ENCODE measurements at places on chromosomes 13 and 19.

DNA sequence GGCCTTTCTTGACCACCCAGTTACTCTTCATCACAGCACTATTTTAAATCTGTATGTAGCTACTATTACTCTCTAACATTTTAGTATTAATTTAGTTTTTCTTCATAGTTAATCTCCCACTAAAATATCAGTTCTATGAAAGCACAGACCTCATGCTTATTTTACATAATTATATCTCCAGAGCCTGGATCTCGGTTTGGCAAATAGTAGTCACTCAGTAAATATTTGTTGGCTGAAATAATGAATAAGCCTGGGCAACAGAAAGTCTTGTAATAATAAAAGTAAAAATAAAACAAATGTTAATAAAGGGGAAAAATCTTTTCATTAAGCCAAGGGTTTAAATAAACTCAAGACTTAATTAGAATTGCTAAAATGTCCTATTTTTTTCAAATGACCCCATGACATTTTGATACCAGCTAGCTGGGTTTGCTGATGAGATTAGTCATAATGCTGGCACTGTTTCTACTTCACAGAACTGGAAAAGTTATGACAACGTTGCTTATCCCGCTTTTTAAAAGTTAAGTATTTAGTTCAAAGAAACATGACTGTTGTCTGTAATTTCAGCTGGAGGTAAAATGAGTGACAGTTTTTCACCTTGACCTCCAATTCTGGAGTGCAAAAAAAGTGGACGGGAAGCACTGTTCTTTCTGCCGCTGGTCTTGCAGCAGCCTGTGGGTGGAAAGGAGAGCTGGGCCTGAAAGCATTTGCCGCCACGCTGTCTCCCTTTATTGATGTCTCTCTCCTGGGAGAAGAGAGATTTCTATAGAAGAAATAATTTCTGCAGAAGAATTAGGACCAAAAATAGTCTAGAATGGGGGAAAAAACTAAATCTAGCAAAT, 85.2 kb upstream of the SPATA13 start:
- DNase-seq = no peak

- no peak for DNase-seq
These were observed 25.2 kb upstream of the PDCD5 start for GRCh38 chr19:32555786-32556185.

- DNase-seq = no peak
These were observed 14.0 kb downstream of the WASF3 start for GRCh38 chr13:26571518-26571917.

DNA sequence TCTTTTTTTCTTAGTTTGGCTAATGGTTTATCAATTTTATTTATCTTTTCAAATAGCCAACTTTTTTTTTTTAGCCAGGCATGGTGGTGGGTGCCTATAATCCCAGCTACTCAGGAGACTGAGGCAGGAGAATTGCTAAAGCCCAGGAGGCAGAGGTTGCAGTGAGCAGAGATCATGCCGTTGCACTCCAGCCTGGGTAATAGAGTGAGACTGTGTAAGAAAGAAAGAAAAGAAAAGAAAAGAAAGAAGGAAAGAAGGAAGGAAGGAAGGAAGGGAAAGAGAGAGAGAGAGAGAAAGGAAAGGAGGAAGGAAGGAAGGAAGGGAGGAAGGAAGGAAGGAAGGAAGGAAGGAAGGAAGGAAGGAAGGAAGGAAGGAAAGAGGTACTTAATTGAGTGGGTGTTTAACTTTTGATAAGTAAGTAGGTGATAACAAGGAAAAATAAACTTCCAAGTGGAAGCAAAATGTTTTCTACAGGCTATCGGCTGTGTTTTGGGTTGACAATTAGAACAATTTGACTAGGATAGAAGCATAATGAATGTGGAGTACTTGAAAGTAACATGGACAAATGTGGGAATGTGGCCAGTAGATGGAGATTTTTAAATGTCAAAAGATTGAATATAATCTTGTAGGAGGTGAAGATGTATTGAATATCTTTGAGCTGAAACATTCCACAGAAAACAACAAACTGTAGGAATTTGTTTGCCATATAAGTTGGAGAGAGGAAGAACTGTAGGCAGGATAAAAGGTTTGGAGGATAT, 62.8 kb upstream of the MYO16 start:
- DNase-seq = no peak

DNA sequence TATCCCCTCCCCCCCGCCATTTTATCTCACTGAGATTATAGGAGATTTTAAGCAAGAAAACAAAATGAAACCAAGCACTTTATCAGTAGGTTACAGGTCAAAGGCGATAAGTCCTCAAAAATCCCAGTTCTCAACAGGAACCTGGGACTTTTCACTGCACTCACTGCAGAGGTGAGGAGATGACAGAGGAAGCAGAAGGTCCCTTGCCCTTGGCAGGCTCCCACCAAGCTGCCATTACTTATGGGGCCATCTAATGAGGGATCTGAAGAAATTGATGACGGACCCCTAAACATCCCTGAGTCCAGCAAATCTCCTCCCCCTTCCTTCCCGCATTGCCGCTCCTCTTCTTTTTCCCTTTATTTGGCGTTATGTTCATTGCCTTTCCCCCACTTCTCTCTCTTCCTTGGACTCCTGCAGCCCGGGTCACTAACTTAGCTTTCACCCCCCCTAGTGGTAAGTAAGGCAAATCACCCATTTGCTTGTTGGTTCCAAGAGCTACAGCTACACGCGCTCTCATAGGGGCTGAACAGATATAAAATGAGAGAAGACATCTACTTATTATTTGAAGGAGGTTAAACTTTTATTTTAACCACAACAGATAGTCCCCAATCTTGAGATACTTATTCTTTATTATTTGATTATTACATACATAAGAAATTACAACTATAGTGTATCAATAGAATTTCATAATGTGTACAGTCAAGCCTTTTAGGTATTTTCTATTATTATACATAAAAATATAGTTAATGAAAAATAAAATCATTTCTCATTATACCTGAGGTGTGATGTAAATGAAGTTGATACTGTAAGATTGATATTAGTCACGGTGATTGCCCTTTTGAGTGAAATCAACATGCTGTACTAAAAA, 52.0 kb upstream of the ARGLU1 start:
- DNase-seq = peak; percentile 3

- no peak for DNase-seq
These were observed 661.3 kb upstream of the KLF12 start for GRCh38 chr13:74795526-74795925.

DNA sequence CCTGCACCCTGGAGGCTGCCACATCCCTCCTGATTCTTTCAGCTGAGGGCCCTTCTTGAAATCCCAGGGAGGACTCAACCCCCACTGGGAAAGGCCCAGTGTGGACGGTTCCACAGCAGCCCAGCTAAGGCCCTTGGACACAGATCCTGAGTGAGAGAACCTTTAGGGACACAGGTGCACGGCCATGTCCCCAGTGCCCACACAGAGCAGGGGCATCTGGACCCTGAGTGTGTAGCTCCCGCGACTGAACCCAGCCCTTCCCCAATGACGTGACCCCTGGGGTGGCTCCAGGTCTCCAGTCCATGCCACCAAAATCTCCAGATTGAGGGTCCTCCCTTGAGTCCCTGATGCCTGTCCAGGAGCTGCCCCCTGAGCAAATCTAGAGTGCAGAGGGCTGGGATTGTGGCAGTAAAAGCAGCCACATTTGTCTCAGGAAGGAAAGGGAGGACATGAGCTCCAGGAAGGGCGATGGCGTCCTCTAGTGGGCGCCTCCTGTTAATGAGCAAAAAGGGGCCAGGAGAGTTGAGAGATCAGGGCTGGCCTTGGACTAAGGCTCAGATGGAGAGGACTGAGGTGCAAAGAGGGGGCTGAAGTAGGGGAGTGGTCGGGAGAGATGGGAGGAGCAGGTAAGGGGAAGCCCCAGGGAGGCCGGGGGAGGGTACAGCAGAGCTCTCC, 6.9 kb upstream of the CEACAM5 start:
- no peak for DNase-seq

GRCh38 chr19:17534767-17535166, 20.7 kb upstream of the COLGALT1 start:
- DNase-seq = no peak

- no peak for DNase-seq
These were observed 20.3 kb downstream of the PLA2G4C start for GRCh38 chr19:48090281-48090802.

DNA sequence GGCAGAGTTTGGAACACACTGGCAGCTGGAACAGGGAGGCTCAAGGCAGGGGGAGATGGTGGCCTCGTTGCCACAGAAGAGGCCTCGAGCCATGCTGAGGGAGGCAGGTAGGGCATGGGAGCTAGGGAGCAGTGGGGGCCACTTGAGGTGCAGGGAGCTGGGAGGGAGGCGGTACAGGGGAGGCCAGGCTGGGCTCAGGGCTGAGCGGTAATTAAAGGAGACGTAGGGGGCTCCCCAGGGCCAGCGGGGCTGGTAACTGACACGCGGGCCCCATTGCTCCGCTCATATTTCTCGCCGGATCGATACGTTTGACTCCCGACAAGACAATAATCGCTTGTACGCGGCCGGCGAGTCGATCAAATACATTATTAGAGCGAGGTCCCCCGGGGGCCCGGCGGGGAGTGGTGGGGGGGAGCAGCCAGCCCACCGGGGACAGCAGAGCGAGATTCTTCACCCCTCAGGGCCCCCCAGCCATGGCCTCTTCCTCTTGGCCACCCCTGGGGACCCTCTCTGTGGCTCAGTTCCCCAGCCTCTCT, 2.4 kb upstream of the POU2F2 start:
- no peak for DNase-seq

DNA sequence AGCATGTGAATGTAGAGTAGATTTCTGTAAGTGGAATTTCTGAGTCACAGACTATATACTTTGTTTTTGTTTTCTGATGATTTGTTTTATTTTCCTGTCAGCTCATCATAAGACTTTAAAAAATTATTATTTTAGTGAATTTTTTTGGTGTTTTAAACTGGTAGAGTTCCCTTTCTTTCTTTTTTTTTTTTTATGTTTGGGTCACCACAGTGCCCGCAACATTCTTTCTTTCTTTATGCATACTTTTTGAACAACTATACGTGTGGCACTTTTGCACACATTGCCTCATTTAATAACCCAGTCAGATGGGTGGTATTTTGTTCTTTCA, 46.0 kb downstream of the WDFY2 start:
- DNase-seq = no peak

GRCh38 chr13:96958286-96958891, 35.9 kb downstream of the OXGR1 start:
- no peak for DNase-seq

GRCh38 chr13:40895227-40896184, 106.1 kb downstream of the SLC25A15 start:
- peak; percentile 1 for DNase-seq
